ENCODE measurements at places on chromosomes 7 and 10.

GRCh38 chr10:98268694-98269431 is 869 bp upstream of the LOXL4 start:
- no peak for DNase-seq

DNA sequence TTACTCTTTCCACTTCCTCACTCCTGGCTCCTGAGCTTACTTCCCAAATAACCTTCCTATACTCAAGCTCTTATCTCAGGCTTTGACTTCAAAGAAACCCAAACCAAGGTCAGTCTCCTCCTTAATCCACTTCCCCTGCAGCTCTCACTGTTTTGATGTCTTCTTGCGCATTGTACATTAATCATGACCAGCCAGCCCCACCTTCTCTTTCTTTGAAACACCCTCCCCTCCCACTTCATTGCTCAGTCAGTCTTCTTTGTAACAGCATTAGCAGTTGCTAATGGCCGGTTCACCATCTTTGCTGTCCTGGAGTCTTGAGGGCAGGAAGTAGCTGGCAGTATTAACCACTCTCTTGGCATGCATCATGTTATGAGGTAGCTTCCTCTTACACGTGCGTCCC is 57.9 kb upstream of the CHCHD3 start:
- no peak for DNase-seq

- DNase-seq = no peak
Observed at GRCh38 chr10:34916314-34916713, 101.2 kb upstream of the PARD3 start.

- no peak for DNase-seq
Observed at GRCh38 chr7:74387606-74388005, 66.1 kb upstream of the GTF2IRD1 start.

DNA sequence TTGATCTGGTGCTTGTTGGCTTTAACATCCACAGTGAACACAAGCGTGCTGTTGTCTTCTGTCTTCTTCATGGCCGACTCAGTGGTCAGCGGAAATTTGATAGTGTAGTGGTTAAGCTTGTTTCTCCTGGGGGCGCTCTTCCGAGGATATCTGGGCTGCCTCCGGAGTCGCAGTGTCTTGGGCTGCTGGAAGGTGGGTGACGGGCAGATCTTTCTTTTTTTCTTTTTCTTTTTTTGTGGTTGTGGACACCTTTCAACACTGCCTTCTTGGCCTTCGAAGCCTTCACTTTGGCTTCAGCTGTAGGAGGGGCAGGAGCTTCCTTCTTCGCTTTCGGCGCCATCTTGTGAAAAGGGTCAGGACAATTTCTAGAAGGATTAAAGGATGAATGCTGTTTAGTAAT is 23.8 kb upstream of the RPA3 start:
- no peak for DNase-seq

GRCh38 chr10:52313933-52314821 is at the start of gene DKK1:
Gene DKK1 (plus strand): TSS chr10:52314281. CDS start chr10:52314435, 154 bp downstream.
- no peak for DNase-seq

- no peak for DNase-seq
Observed at GRCh38 chr10:114402871-114403540, 1.3 kb downstream of the AFAP1L2 start.

GRCh38 chr10:80252296-80252887 is 37.1 kb downstream of the MAT1A start:
- no peak for DNase-seq

DNA sequence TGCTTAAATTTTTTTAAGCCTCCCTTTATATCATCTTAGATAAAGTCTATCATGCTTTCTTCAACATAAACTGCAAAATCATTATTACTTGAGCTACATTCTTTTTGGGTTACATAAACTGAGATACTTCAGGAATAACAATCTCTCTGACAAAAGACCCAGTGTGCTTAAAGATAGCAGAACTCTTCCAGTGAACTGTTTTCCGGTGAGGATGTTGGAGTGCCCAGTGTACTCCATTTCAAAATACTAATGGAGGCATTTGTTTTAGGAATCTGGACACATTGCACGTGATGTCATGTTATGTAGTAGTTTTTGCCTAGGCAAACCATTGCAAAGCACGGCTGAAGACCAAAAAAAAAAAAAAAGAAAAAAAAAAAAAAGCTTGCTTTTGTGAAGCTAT is 388.2 kb upstream of the CELF2 start:
- DNase-seq = no peak

DNA sequence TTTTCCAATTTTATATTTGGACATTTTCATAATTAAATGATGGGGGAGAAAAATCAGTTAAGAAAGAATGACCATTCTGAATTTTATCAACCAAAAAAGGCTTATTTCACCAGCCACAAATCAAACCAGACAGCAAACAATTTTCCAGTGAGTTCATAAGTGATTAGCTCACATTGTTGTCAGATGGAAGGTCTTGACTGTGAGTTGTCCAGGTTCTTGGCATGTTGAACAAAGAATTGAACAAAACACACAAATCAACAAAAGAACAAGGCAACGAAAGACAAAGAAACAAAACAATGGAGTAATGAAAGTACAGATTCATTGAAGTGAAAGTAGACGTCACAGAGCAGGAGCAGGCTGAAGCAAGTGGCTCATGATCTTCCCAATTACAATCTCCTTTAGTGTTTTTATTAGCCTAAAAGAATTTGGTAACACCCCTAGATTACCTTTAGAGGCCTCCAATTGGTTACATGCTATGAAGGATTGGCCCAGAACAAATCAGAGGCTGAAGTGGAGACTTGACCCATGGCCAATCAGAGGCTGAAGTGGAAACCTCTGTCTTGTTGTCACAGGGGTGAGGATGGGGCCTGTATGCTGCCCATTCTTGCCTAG is 248.7 kb downstream of the NEBL start:
- no peak for DNase-seq

GRCh38 chr7:129263168-129263567 is 38.3 kb downstream of the AHCYL2 start:
- no peak for DNase-seq

- no peak for DNase-seq
Observed at GRCh38 chr7:148210804-148211325, 379.7 kb upstream of the C7orf33 start.

DNA sequence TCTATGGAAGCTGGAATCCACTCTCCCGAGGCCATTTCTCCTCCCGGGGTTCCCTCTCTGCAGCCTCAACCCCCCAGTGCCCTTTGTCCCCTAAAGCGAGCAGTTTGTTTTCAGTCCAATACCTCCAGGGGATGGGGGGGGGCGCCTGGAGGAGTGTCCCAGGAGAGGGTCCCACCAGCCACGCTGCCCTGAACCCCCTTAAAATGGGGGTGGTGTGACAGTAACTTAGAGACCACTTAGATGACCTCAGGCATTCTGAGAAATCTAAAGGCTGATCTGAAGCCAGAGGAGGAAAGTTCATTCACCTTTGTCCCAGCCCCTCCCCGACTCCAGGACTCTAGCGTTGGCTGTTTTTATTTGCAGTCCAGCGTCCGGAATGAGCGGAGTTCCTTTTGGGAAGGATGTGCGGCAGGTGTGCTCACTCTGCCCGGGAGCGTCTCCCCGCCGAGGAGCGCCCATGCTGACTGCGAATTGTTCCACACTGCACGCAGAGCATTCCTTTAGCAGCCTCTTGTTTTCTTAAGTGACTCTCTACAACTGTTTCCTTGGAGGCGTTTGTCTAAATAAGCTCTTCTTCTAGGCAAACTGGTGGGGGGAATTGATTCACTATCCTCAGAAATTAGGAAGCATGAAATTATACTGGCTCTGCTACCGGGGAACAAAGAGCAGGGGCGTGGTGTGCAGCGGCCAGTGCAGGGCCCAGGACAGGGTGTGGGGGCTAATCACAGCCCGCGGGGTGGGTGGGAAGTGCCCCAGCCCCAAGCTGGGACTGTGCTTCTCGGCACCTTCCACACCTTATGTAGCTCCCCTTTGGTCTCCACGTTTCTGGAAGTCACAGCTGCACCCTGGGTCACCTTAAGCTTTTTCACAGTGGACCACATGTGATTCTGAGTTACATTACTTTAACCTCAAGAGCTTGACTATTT is 46.3 kb downstream of the SYPL1 start:
- no peak for DNase-seq

- DNase-seq = no peak
Observed at GRCh38 chr7:2114052-2114451, 118.7 kb downstream of the MAD1L1 start.

GRCh38 chr7:3068530-3068929 is 24.9 kb upstream of the CARD11 start:
- DNase-seq = no peak

DNA sequence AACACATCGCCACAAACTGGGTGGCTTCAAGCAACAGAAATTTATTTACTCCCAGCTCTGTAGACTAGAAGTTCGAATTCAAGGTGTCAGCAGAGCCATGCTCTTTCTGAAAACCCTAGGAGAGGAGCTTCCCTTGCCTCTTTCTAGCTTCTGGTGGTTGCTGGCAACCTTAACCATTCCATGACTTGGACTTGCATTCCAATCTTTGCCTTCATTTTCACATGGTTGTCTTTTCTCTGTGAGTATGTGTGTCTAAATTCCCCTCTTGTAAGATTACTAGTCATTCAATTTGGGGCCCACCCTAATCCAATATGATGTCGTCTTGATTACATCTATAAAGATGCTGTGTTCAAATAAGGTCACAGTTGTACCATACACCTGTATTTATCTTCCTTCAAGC is 65.9 kb upstream of the PRKG1 start:
- no peak for DNase-seq

DNA sequence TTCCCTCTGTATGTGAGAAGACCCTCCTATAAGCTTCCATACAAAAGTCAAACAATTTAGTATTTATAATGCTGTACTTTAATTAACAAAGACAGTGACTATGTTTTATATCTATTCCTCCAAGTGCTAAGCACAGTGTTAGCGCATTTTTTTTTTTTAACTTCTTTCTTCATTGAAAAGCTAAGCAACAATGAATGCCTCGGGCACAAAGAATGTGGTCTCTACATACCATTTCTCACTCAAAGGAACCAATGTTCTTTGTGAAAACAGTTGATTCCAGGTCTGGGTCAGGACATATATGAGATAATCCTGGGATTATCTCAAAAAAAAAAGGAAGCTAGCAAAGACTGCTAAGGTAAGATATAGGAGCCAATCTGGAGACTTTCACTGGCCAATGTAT is 26.2 kb upstream of the REEP3 start:
- DNase-seq = no peak

GRCh38 chr10:5683065-5683464 is 1.6 kb upstream of the TASOR2 start:
- DNase-seq = no peak

DNA sequence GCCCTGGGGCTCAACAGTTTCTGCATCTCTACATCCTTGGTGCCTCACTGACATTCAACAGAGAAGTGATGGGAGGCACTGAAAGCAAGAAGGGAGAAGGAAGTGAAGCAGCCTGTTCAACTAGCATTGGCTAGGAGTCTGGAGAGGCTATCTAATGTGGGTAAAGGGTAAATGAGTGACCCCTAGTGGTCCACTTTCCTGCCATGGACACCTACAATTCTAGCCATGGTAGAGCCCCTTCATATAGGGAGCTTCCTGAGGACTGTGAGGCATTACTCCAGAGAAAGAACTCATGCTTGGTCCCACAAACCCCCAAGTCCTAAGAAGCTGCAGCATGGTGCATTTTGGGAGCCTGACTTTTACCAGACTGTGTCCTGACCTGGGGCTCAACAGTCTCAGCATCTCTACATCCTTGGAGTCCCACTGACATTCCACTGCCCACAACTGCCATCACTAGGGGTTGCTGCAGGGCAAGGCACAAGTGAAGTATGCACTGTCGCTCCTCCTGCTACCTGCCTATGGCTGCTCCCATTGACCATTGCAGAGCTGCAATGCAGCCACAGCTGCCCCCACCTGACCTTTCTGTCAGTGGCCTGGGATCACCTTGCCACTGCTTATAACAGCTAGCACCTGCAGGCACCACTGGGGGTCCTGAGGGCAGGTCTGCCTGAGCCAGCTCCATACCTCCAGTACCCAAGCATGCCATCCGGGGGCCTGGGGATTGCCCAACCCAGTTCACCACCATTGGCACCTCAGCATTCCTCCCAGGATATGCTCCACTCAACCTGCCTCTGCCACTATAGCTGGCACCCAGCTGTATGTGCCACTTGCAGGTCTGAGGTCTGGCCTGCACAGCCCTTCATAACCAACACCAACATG is 44.1 kb upstream of the CDK6 start:
- no peak for DNase-seq

DNA sequence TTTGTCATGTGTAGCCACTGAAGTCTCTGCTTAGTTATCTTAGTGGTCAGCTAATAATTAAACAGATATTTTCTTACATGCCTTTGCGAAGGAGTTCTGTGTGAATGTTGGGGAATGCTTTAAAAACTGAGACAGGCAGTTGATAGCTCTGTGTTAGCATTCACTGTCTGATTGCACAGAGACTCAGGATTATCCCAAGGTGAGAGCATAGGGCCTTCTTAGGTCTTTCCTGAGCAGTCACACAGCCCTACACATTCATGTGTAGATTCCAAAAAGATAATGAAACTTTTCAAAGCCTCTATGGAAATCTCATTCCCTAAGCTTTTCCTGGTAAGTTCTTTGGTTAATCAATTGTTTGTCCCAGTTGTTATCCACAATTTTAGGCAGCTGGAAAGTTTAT is 67.7 kb downstream of the CASD1 start:
- DNase-seq = no peak

DNA sequence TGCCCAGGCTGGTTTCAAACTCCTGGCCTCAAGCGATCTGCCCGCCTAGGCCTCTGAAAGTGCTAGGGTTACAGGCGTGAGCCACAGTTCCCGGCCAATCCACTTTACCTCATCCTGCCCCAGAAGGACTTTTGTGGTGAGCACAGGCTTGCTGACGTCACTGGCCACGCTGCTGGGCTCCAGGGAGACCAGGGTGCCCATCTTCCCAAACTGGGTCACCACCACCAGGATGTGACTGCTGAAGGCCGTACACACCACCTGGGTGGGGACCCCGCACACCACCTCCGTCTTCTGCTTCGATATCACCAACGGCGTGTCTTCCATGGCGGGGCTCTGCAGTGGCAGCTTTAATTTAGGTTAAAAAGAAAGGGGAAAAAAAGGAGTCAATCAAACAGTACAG is 816 bp downstream of the PSMG3 start:
- DNase-seq = no peak

- DNase-seq = no peak
Observed at GRCh38 chr7:39172137-39172536, 194.4 kb downstream of the POU6F2 start.

GRCh38 chr7:84188786-84189405 is 5.7 kb downstream of the SEMA3A start:
- no peak for DNase-seq

DNA sequence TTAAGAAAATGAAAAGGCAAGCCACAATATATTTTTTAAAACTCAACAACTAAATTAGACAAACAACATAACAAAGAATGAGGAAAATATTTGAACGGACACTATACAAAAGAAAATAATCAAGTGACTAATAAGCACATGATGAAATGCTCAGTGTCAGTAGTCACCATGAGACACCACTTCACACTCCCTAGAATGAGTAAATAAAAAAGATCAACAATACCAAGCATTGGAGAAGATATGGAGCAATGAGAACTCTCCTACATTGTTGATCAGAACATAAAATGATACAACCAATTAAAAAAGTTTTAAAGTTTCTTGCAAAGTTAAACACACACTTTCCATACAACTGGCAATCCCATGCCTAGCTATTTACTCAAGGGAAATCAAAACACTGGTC is 222.2 kb downstream of the C7orf25 start:
- no peak for DNase-seq

- no peak for DNase-seq
Observed at GRCh38 chr10:7932301-7933036, 114.2 kb downstream of the TAF3 start.

- no peak for DNase-seq
Observed at GRCh38 chr7:40570223-40570622, 435.4 kb downstream of the SUGCT start.

GRCh38 chr10:42987121-42987541 is 89.7 kb upstream of the RET start:
- no peak for DNase-seq

All from T-helper 17 cell (primary cell).